Stimulated activated CD8-positive, alpha-beta memory T cell treated with anti-CD3 and anti-CD28 coated beads, Interleukin-4, amount 100 ng/mL, for 48 hours (primary cell): ENCODE measurements at places on chromosomes 1 and 21.
A peak's percentile ranks its signal among the peaks of the same experiment; 100 is the strongest.

GRCh38 chr1:113677250-113678158, 81.8 kb downstream of the PHTF1 start:
- no peak for DNase-seq

DNA sequence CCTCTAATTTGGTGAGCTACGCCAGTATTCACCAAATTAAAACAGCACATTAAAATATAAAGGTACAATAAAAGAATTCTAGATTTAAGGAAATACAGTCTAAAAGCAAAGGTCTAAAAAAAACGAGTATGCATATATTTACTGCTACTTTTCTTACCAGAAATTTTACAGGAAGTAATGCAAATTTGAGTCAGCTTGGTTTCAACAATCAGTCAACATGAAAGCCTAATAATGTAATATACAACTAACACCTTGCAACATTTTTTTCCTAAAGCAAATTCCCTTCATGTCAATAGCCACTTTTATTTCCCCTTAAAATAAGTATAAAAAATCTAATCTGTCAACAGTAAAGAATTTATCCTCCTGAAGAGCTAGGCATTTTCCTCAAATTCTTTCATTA, 11.9 kb downstream of the PTP4A2 start:
- no peak for DNase-seq

GRCh38 chr21:42414928-42415769, 11.4 kb downstream of the UBASH3A start:
- DNase-seq: peak; percentile 97

DNA sequence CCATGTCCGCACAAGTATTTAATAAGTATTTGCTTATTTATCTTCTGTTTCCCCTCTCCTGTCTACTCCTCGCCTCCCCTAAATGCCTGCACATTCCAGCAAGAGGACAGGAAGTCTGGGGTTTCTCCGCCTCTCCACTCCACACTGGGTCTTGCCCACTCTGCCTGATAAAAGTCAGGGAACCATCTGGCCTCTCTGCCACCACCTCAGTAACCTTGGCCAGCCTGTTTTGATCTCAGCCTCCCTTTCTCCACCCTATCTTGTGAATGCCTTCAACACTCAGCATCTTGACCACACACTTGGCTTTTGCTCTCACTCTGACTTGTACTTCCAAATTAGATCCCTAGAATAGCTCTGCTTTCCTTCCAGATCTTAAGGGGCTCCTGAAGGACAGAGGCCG, 165.3 kb upstream of the UBE2U start:
- no peak for DNase-seq

DNA sequence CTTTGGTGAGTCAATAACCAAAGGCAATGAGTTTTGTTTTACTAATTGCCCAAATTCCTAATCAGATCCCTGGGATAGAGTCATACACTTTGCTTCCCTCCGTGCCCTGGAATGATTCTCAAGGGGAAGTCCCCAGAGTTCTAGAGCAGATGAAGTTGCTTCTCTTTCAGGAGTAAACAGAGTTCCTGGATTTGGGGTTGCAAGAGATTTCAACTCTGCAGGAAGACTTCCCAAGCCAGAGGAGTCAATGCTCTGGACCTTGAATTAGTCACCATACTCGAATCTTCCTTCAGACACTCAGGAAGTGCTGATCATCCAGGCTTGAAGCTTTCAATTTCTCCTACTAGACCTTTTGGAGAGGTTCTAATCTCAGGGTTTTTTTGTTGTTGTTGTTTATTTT, 39.6 kb downstream of the FCER1A start:
- DNase-seq: no peak

DNA sequence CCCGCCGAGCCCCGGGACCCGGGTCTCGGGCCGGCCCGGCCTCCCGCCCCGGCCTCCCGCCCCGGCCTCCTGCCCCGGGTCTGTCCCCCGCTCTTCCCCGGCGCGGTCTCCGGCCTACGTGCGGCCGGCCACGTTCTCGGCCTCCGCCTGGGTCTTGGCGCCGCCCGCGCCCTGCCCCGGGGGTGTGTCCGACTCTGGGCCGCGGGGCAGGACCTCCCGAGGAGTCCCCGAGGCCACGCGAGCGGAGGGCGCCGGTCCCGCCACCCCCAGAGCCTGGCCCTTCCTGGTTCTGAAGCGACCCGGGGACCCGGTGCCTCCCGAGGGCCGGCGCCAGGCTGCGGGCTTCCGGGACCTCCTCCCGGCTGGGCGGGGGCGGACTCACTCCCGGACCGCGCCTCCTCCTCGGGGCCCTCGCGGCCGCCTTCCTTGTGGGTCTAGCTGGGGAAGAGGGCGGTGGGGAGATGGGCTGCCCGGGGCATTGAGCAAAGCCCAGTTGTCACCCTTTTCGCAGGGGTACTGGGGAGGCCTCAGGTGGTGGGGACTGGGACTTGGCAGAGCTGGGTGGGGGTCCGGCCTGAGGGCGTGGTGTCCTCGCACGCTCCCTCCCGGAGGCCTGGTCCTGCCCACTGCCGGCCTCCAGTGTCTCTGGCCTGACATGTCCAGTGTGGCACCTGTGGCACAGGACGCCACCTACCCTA, 558 bp downstream of the PFKL start:
- peak; percentile 76 for DNase-seq
